Gastroesophageal sphincter (tissue), 4 donors: ENCODE measurements at places on chromosomes 11 and 22. TPM values are rescaled to one million over a fixed set of nuclear protein-coding genes. Genes with fewer than 3 reads are reported as not detected.
A peak's percentile ranks its signal among the peaks of the same experiment; 100 is the strongest.

GRCh38 chr22:23071230-23072076 lies 1.1 kb downstream of the GNAZ start:
- ATAC-seq: no peak

- no peak for ATAC-seq
Observed at GRCh38 chr11:95863486-95864140, 60.3 kb downstream of the MTMR2 start.

DNA sequence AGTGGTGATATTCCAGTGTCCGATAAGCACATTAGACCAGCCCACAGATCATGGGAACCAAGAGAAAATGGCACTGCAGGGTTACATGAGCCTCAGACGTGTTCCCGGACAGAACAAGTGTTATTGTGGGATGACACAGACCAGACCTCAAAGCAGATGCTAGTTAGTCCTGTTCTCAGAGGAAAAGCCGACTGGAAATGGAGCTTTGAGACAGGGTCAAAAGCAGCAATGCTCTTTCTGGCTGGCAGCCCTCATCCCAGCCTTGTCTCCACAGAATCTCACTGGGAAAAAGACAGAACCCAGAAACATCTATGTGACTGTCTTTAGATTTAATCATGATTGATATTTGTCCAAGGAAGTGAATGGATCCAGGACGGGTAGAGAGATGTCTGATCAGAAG lies 506.8 kb downstream of the INSC start:
- no peak for ATAC-seq

OR52E4 gene
- total RNA-seq: not detected

GRIK4 gene
- 0.69 TPM for total RNA-seq

- no peak for ATAC-seq
Observed at GRCh38 chr11:719214-720016, 13.4 kb downstream of the EPS8L2 start.

DNA sequence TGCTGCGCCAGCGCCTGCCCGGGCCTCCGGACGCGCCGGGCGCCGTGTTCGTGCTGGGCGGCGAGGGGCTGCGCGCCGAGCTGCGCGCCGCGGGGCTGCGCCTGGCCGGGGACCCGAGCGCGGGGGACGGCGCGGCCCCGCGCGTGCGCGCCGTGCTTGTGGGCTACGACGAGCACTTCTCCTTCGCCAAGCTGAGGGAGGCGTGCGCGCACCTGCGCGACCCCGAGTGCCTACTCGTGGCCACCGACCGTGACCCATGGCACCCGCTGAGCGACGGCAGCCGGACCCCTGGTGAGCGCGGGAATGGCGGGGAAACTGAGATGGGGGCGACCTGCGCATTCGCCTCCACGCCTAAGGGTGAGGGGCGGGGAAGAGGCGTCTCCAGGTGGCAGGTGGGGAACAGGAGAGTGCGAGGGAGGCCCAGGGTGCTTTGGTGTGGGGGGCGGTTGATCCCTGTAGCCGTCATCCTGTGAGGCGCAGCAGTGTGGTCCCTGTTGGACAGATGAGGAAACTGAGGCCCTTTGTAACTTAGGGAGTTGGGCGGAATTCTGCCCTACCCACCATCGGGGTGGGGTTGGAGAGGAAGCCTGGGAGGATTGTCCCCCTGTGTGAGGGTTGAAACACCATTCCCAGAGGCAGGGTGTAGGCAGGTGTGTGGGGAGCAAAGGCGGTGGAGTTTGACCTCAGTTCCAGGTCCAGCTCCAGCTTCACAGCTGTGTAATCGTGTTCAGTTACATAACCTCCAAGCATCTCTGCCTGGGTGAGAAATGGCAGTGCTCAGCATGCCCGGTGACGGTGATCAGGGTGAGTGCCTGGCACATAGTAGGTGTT lies 758 bp downstream of the PDXP start:
- ATAC-seq: no peak

DNA sequence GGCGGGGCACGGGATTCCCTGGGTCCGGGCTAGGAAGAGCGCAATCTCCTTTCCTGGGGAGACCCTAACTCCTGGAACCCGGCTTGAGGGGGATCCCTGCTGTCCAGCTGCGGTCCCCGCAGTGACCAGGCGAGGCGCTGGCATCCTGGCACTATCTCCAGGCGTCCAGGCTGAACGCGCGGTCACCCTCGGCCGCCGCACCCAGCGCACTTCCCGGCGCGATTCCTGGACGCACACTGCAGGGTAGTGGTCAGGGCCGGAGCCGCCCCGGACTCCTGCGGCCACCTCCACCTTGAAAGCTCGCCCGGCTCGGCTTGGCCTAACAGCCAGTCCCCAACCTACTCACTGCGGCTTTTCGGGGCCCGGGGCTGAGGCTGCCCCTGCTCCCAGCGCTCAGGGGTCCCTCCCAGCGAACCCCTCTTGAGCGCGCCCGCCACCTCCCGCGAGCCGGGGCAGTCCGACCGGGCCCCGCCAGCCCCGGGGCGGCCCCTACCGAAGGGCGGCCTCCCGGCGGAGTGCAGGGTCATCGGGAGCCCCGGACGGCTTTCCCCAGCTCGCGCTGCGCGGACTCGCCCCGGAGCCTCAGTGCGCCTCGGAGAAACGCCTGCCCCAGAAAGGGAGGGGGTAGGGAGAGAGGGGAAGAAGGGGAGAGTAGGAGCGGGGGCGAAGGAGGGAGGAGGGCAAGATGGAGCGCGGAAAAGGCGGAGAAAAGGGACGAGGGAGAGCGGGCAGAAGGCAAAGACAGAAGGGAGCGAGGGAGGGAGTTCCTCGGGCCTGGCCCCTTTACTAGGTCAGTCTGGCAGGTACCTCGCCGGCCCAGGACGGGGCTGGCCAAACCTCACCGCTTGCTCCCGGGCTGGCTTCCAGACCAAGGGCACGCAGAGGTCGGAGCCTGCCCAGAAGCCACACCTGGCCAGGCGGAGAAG lies 1.0 kb downstream of the POU2AF3 start:
- peak; percentile 83 for ATAC-seq

NAALADL1 gene
- 31.0 TPM for total RNA-seq

DNA sequence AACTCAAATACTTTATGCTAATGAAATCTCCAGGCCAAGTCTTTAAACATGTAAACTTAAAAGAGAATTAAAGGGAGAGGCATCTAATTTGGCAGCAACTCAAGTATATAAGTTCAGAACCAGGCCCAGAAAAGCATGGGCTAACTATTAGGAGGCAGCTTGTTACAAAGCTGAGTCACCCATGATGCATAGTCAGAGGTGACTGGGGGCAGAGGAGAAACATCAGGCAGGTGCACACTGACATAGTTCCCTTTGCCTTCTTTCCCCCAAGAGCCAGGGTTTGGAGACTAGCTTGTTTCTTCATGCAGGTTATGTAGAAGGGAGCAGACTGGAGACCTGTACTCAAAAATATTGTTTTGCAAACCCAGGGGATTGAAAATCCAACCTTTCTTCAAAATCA lies 619.0 kb downstream of the SOX6 start:
- no peak for ATAC-seq

DNA sequence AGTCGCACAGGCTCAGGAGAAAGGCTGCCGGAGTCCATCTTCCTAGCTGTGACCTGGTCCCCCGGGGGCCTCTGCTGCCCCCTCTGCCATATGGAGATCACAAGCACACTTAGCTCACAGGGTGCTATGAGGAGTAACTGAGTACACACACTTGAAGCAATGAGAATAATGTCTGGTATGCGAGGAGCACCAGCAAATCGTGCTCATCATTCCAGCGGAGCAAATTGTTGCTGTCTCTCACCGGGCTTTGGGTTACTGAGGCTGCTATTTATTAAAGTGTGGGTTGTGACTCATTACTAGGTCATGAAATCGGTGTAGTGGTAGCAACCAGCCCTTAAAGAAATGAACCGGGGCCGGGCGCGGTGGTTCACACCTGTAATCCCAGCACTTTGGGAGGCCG lies 48.1 kb upstream of the EIF3D start:
- no peak for ATAC-seq

DNA sequence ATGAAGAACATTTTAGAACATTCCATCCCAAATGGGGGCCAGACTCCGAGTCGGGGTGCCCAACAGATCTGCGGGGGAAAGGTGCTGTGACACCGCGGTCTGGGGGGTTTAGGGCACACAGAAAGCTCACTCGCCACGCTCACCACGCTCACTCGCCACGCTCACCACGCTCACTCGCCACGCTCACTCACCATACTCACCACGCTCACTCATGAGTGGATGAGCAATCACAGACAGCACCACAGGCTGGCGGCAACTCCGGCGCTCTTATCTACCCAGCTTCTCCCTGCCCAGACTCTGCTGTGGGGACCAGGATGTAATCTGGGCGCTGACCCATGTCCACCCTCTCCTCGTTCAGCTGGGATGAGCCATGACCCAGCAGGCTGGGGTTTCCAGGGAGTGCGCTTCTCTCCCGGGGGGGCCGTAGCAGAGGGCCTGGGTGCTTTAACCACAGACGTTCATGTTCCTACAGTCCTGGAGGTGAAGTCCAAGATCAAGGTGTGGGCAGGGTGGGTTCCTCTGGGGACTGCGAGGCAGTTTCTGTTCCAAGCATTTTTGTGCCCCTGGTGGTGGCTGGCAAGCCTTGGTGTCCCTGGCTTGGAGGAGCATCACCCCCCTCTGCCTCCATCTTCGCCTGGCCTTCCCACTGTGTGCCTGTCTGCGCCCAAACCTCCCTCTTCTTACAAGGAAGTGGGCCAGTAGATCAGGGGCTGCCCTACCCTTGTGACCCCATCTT lies 141.2 kb downstream of the CTTN start:
- ATAC-seq: no peak

GRCh38 chr11:44333271-44334218 lies 23.6 kb upstream of the ALX4 start:
- no peak for ATAC-seq

- ATAC-seq: no peak
Observed at GRCh38 chr11:30348035-30348434, 25.1 kb downstream of the ARL14EP start.

DNA sequence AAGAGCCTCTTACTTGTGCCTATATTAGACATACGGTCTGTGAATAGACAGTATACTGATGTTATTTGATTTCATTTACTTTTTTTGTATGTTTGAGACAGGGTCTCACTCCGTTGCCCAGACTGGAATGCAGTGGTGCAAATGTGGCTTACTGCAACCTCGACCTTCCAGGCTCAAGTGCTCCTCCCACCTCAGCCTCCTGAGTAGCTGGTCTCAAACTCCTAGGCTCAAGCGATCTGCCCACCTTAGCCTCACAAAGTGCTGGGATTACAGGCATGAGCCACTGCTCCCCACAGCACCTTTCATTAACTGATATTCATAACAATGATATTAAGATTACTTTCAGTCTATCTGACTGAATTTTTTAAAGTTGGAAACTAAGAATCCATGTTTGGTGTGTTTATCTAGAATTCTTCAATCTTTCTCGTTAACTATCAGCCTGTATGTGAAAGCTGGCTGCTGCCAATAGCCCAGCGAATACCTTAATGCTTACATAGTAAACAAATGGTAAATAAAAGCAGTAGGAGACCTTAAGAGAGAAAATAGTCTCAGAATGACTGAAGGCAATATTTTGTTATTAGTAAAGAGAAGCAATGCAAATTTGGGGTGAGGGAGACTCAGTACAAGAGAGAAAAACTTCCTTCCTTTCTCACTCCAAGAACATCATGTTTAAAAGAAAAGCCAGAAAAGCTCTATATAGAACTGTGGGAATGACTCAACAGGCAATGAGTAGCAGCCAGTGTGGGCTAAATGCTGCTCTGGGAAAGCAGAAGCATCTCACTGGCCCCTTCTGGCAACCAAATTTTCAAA lies 101.9 kb downstream of the MRTFA start:
- ATAC-seq: no peak

GGTLC3 gene
- total RNA-seq: not detected

DNA sequence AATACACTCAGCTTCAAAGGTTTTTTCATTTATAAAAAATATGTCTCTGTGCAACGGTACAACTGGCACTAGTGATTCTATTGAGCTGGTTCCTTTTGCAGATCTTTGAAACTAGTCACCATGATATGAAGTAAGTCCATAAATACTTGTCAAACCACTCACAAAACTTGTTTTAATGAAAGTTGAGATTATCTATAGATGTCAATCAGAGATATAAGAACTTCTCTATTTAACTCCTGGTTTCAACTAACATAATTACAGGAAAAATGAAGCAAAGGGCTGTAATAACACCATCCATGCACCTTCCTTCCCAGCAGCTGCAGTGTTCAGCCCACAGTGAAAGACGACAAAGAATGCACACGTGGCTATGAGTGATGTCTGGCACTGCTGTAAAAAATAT lies 44.7 kb downstream of the TMEM123 start:
- ATAC-seq: no peak

DNA sequence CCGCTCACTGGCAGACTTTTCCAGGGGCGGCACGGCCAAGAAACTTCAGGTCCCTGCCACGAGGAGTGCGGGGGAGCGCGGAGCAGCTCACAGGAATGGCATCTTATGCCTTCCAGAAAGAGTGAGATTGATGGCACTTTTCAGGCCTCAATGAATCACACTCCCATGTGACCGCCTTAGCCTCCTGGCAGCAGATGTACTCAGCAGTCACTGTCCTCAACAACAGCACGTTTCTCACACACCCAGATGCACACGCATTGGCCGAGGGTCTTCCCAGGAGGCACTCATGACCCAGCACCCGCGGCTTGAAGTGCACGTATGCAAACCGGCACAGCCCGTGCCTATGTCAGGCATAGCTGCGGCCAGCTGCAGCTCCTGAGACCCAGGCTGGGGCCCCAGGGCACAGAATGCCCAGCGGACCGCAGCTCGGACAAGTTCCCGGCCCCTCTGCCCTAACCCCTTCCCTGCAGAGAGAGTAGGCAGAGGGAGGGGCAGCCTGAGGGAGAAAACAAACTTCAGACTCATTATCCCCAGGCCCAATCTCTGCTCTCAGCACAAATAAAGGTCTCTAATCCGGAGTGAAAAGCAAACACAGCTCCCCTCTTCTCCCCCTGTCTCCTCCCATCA lies 48.3 kb downstream of the RPUSD4 start:
- ATAC-seq: peak; percentile 90

CALCA gene
- not detected for total RNA-seq

FAM180B gene
- 0.96 TPM for total RNA-seq

DNA sequence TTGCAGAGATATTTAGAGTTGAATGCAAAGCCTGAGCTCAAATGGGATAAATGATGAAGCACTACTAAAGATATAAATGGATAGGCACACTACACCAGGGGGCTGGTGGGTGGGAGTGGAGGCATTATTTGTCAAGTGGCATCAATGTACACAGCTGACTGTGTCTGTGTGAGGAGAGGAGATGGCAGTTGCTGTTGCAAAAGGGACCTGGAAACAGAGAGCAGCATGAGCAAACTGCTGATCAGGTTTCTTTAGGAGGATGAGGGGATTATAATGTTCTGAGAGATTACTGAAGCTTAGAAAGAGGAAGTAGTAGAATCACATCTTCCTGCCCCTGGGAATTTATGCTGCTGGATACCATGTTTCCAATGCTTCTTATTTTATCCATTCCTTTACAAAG lies 39.4 kb upstream of the LIN7C start:
- no peak for ATAC-seq

OR56A3 gene
- not detected for total RNA-seq

DNA sequence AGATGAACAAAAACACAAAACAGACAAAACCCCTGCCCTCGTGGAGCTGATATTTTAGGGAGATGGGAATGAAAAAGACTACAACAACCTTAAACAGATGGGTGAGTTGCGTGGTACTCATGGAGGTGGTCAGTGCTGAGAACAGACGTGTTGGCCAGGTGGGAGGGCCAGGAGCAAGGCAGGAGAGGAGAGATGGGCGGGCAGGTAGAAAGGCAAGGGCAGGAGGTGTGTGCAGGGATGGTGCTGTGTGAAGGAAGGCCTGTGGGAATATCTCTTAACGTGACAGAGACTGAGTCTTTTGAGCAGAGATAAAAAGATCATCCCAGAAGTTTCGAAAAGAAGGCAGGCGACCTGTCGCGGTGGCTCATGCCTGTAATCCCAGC lies 7.0 kb downstream of the GAL start:
- no peak for ATAC-seq

GRCh38 chr11:115672412-115672811 lies 168.2 kb upstream of the CADM1 start:
- no peak for ATAC-seq

PAX6 gene
- 0.94 TPM for total RNA-seq
